SK-N-DZ (cell line): ENCODE measurements at places on chromosomes 11 and 22.

GRCh38 chr11:12330485-12331231 is 46.7 kb upstream of the PARVA start:
- peak; percentile 47 for DNase-seq

GRCh38 chr11:13318498-13319295 is 41.1 kb downstream of the BMAL1 start:
- no peak for DNase-seq

- DNase-seq = no peak
Measured at GRCh38 chr22:44623771-44624510, 78.1 kb upstream of the PRR5 start.

GRCh38 chr11:1647901-1648652 is 18.5 kb downstream of the KRTAP5-5 start:
- DNase-seq = no peak
